Spleen (tissue), 13 donors: ENCODE measurements at places on chromosomes 5 and 9. TPM values are rescaled to one million over a fixed set of nuclear protein-coding genes. Genes with fewer than 3 reads are reported as not detected.
A peak's percentile ranks its signal among the peaks of the same experiment; 100 is the strongest.

DNA sequence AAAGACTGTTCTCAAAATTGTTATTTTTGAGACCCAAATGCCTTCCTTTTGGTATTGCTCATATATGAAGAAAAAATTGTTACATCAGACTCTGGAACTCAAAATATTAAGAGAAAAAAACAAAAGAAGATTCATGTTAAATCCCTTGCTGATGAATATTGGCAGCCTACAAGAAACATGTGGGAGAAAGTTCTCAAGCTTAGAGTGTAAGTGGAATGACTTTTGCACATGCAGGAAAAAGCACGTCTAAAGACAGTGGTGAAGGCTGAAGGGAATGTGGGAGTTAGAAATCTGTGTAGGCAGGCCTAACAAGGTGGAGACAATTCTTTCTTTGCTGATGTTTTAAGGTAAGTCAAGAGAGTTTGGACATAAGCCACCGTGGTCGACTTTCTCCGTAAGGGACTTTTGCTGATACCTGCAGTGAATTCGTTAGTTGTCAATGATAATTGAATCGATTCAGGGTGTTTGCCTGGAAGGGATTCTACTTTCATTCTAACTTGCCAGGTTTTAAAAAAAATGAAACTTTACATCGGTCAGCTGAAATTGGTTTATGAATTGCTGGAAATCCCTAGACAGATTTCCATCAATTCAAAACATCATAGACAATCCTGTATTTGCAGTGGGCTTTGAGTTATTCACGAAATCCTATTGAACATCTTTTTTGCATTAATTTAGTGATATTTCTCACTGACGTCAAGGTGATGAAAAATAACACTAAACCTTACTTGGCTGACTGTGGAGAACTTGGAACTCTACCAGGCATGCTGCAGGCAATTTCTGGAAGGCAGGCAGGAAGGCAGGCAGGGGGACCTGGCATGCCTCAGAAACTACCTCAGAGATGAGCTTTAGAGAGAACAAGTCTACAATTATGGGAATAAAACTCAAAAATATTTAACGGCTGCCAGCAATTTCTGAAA is 359.1 kb upstream of the ADAMTSL1 start:
- H3K4me1 ChIP-seq, result no peaks in the 10 kb centered on the region
- H3K27me3 ChIP-seq, result no peaks in the 10 kb centered on the region
- no peak for DNase-seq

DNA sequence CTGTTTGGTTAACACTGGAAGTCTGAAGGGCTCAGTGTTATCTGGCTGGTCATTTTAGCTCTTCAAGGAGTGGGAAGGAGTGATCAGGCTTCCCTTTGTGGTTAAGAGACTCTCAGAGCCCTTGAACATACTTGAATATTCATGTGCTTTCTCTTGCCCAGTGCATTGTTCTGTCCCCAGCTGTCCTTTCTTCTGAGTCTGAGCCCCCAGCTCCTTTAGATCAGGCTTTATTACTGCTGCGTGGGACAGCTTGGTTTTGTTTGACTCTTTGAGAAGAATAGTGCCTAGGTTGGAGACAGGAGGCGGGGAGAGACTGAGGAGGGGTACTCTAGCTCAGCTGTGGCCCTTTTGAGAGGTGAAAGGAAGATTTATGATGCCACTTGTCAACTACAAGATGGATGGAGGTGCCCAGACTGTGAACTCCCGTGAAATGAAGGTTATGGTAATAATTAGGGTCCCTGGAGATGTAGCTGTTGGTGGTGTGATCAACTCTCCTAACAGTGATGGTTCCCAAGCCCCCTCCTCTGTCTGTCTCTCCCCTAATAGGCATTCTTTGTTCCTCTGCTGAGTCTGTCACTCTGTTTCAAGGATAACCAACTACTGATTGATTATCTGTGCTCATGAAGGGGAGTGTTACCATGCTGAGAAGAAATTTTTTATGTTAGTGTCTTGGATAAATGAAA is 83.1 kb upstream of the GLRA1 start:
- H3K4me3 ChIP-seq, result no peak overlapping the region
- H3K27me3 ChIP-seq, result no peaks in the 10 kb centered on the region

GRCh38 chr5:106757672-106758071 is 913.1 kb downstream of the EFNA5 start:
- no peaks in the 10 kb centered on the region for H3K36me3 ChIP-seq
- H3K4me1 ChIP-seq, result no peaks in the 10 kb centered on the region
- H3K4me3 ChIP-seq, result no peak overlapping the region
- DNase-seq, result no peak

GRCh38 chr5:134554319-134555222 is 29.1 kb downstream of the JADE2 start:
- H3K36me3 ChIP-seq, result peaks cover 13% of the 10 kb centered on the region
- H3K4me3 ChIP-seq, result no peak overlapping the region
- peaks cover 85% of the 10 kb centered on the region for H3K4me1 ChIP-seq
- H3K27me3 ChIP-seq, result no peaks in the 10 kb centered on the region

GRCh38 chr5:62596691-62597090 is 18.1 kb downstream of the LRRC70 start:
- no peak overlapping the region for H3K4me3 ChIP-seq
- no peak for DNase-seq
- H3K27me3 ChIP-seq, result no peaks in the 10 kb centered on the region
- no peaks in the 10 kb centered on the region for H3K4me1 ChIP-seq
- H3K27ac ChIP-seq, result no peak overlapping the region
- H3K36me3 ChIP-seq, result no peaks in the 10 kb centered on the region

GRCh38 chr5:31100047-31100575 is 93.4 kb upstream of the CDH6 start:
- H3K36me3 ChIP-seq, result no peaks in the 10 kb centered on the region
- no peak overlapping the region for H3K27ac ChIP-seq
- no peak overlapping the region for H3K4me3 ChIP-seq

- H3K36me3 ChIP-seq, result no peaks in the 10 kb centered on the region
- H3K4me1 ChIP-seq, result peaks cover 17% of the 10 kb centered on the region
- H3K27ac ChIP-seq, result no peak overlapping the region
- DNase-seq, result no peak
- H3K27me3 ChIP-seq, result no peaks in the 10 kb centered on the region
Measured at GRCh38 chr9:134358662-134359319, 32.5 kb downstream of the RXRA start.

- H3K4me1 ChIP-seq, result no peaks in the 10 kb centered on the region
- DNase-seq, result no peak
- no peaks in the 10 kb centered on the region for H3K36me3 ChIP-seq
- no peak overlapping the region for H3K4me3 ChIP-seq
- H3K27ac ChIP-seq, result no peak overlapping the region
Measured at GRCh38 chr9:116549061-116549664, 137.9 kb upstream of the TRIM32 start.

DNA sequence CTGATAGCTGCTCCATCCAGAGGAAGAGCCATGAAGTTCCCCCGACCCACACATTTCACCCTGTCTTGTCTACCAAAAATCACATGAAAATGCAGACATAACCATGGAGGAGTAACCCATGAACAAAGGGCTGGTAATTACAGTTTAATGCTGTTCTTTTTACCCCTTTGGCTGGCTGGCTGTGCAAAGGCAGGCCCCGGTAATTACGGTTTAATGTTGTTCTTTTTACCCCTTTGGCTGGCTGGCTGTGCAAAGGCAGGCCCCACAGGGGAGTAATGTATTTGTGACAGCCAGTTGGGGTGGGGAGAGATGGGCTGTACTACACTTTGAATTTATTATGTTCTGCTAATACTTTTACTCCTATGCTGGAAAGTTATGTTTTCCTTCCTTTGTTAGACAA is 41.7 kb downstream of the PIK3R1 start:
- no peak overlapping the region for H3K27ac ChIP-seq
- no peak overlapping the region for H3K4me3 ChIP-seq
- H3K4me1 ChIP-seq, result peaks cover 30% of the 10 kb centered on the region
- no peaks in the 10 kb centered on the region for H3K27me3 ChIP-seq

DNA sequence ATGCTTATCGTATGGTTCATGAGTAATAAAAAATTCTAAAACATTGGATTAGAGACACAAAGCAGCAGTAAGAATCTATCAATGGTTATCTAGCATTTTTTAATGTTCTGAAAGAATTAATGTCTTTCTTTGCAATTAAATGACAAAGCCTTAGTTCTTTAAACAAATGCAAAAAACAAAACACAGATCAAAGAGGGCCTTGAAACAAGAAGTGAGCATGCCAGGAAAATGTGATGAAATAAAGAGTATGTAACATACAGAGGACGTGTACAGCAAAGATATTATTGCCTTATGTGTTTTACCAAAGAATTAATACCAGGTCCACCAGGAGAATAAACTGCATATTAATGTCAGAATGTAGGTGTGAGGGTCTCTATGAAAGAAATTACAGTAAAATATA is 812.3 kb upstream of the GRAMD2B start:
- no peaks in the 10 kb centered on the region for H3K36me3 ChIP-seq
- no peaks in the 10 kb centered on the region for H3K27me3 ChIP-seq
- no peaks in the 10 kb centered on the region for H3K4me1 ChIP-seq
- DNase-seq, result no peak
- H3K4me3 ChIP-seq, result no peak overlapping the region

- H3K27me3 ChIP-seq, result no peaks in the 10 kb centered on the region
- no peak overlapping the region for H3K4me3 ChIP-seq
Measured at GRCh38 chr5:168054091-168054490, 237.4 kb upstream of the WWC1 start.

GRCh38 chr9:133334161-133334560 is 1.8 kb downstream of the SURF6 start:
- H3K4me3 ChIP-seq, result no peak overlapping the region
- DNase-seq, result peak; percentile 51
- no peaks in the 10 kb centered on the region for H3K36me3 ChIP-seq
- H3K27me3 ChIP-seq, result no peaks in the 10 kb centered on the region

DNA sequence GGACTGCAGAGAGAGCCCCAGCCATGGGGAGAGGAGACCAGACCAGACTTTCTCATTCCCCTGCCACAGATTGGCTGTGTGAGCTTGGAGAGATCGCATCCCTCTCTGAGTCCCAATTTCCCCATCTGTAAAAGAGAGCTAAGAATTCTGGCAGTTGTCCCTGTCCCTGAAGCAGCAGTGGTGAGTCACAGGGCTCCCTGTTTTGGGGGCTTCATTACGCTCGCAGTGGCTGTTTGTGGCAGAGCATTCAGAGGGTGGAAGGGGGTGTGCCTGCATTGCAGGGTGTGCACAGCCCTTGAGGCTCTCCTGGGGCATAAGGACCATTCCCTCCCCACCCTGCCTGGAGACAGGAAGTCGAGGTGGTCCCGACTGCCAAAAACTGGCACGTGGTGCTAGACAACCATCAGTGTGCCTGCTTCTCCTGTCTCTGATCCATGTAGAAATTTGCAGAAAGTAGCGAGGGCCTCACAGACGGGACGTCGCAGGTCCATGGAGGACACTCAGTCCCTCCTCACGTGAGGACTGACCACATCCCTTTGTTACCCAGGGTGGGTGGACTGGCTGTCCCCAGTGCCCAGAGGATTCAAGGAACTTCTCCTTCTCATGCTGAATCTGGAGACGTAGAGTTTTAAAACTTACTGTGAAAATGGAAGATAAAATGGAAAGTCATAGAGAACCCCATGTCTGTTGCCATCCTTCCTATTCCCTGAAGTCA is 35.3 kb downstream of the HRH2 start:
- H3K4me3 ChIP-seq, result no peak overlapping the region
- peaks cover 78% of the 10 kb centered on the region for H3K4me1 ChIP-seq
- no peaks in the 10 kb centered on the region for H3K27me3 ChIP-seq
- H3K27ac ChIP-seq, result peak overlapping the region; percentile 27
- H3K36me3 ChIP-seq, result no peaks in the 10 kb centered on the region
- peak; percentile 47 for DNase-seq

- DNase-seq, result no peak
- no peaks in the 10 kb centered on the region for H3K27me3 ChIP-seq
- H3K4me3 ChIP-seq, result no peak overlapping the region
- no peaks in the 10 kb centered on the region for H3K4me1 ChIP-seq
- H3K27ac ChIP-seq, result no peak overlapping the region
- H3K36me3 ChIP-seq, result no peaks in the 10 kb centered on the region
Measured at GRCh38 chr9:83554278-83554677, 16.1 kb upstream of the FRMD3 start.

DNA sequence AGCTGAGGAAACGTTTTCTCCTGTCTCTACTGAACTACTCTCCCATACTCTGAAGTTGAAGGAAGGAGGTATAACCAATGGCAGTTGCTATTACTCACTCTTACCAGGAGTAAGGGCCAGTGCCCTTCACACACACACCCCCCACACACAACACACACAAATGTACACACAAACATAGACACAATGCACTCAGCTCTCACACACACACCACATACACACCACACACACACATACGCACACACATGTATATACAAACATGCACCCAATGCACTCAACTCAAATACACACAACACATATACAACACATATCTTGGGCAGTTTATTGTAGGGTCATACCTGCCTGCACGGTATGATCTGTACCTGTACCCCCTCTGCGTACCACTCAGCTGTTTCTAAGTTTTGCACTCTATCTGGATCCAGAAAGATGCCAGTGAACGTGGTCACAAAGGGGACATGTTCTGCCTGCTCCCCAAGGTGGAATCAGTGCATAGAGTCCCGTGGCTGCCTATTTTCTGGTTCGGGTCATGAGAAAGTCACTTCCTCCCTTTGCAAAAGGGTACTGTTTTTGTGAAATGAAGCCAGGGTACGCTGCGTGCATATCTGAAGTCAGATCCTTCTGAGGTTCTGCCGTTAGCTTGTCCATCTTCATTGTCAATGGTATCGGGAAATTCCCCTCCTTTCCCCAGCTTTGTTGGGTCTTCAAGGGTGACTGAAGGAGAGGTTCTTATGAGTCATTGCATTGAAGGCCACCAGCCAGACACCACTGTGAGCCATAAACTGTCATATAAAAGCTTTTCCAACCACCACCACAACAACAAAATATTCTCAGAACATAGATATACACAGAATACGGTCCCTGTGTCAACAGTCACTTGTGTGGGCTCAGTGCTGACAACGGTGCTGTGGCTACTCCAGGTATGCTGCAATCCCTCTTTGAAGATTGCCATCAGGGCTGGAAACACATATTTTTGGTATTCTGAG is 131.9 kb downstream of the UGCG start:
- H3K4me3 ChIP-seq, result no peak overlapping the region
- H3K27me3 ChIP-seq, result no peaks in the 10 kb centered on the region
- H3K36me3 ChIP-seq, result no peaks in the 10 kb centered on the region
- peak overlapping the region; percentile 2 for H3K27ac ChIP-seq
- peaks cover 61% of the 10 kb centered on the region for H3K4me1 ChIP-seq

DNA sequence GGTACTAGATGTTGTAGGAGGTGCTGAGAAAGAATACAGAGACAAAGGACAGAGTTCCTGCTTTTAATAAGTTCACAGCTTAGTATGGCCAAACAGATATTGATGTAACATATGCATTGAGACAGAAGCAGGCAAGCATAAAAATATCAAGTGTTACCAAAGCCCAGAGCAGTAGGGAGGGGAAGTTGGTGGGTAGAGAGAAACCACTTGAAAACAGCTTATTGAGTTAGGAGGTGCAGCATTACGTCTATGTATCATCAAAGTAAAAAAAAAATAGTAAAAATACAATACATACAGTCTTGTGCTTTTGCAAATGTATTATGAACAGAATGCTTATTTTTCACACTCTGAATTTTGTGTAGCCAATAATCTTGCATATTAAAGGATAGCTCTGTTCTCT is 441.8 kb upstream of the SGCD start:
- no peak overlapping the region for H3K27ac ChIP-seq
- no peak for DNase-seq
- no peaks in the 10 kb centered on the region for H3K27me3 ChIP-seq
- no peaks in the 10 kb centered on the region for H3K4me1 ChIP-seq

GRCh38 chr5:53069626-53070025 is 39.9 kb downstream of the MOCS2 start:
- DNase-seq, result no peak
- no peak overlapping the region for H3K27ac ChIP-seq
- no peaks in the 10 kb centered on the region for H3K4me1 ChIP-seq
- H3K4me3 ChIP-seq, result no peak overlapping the region

Gene INSL6
- total RNA-seq, result not detected

Gene HRH2
- total RNA-seq, result 19.7 TPM

Gene MRPL22
- total RNA-seq, result 37.9 TPM

Gene PCDHGC4
- 3.9 TPM for total RNA-seq

Gene TAF7
- total RNA-seq, result 67.6 TPM

Gene MARCOL
- not detected for total RNA-seq

Gene IL3
- not detected for total RNA-seq

Gene FBXL17
- total RNA-seq, result 39.9 TPM

Gene CDKN2A
- total RNA-seq, result 6.5 TPM

Gene NEURL1B
- total RNA-seq, result 1.9 TPM
